Activated naive CD4-positive, alpha-beta T cell treated with anti-CD3 and anti-CD28 coated beads, Interleukin-2, amount 50 U/mL, for 72 hours (primary cell): ENCODE measurements at places on chromosomes 2 and 18. TPM values are rescaled to one million over a fixed set of nuclear protein-coding genes. Genes with fewer than 3 reads are reported as not detected.

DNA sequence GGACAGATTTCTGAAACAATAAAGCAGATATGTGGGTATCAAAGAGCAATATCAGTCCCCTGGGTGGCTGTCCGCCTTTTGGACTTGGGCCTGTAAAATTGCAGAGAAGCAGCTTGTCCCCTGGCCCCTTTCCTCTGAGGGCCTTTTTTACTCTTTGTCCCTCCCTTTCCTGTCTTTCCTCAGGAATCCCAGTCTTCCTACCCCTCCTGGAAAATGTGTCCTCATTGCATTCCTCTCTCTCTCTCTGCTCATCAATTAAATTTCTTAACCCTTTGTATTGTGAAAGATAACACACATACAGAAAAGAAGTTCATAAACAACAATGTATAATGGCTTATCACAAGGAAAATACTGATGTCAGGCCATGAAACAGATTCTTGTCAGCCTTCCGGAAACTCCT lies 3.0 kb upstream of the GRB14 start:
- no peak for DNase-seq

Gene NXPH2
- not detected for total RNA-seq

Gene RAB31
- total RNA-seq = 0.36 TPM

DNA sequence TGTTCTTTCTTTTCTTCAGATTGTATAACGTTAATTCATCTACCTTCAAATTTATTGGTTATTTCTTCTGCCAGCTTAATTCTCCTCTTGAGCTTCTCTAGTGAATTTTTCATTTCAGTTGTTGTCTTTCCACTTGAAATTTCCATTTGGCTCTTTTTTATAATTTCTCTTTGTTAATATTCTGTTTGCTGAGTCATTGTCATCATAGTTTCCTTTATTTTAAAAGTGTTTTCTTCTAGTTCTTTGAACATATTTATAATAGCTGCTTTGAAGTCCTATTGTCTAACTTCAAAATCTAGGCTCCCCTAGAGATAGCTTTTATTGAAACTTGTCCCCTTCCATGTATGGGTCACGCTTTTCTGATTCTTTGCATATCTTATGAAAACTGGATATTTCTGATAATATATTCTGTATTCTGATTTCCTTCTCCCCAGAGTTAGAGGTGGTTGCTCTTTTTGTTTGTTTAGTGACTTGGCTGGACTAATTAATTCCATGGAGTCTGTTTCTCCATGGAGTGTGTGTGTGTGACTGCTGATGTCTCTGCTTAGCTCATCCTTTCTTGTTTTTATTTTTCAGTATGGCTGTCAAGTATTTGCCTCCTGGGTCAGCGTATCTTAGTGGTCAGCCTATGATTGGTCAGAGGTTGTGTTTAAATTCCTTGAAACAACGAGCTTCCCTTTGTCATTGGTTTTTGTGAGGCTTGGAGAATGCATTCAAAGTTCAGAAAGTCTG lies 47.6 kb downstream of the DIS3L2 start:
- no peak for DNase-seq

- no peak for DNase-seq
Observed at GRCh38 chr2:44333994-44334393, 27.3 kb downstream of the PREPL start.

DNA sequence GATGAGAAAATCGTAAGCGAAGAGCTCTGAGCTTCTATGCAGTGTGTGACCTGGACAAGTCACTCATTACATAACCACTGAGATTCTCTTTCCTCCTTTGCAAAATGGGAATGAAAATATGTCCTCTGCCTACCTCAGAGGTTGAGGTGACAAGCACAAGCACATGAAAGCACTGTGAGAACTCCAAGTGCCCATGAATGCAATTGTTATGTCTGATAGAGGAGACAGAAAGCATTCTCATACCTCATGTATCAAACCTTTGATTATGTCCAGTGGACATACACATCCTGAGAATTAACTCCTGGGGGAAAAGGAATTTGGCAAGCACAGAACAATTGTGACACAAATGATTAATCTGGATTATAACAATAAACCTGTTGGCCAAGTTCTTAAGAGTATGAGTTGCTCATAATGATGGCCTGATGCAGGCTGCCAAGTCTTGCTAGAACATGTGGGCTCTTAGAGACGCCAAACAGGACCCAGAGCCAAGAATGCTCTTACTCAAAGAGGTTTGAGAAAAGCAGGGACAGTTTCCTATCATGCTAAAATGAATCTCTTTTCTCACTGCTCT lies 8.5 kb upstream of the RMDN2 start:
- no peak for DNase-seq

Gene PLB1
- 0.39 TPM for total RNA-seq

DNA sequence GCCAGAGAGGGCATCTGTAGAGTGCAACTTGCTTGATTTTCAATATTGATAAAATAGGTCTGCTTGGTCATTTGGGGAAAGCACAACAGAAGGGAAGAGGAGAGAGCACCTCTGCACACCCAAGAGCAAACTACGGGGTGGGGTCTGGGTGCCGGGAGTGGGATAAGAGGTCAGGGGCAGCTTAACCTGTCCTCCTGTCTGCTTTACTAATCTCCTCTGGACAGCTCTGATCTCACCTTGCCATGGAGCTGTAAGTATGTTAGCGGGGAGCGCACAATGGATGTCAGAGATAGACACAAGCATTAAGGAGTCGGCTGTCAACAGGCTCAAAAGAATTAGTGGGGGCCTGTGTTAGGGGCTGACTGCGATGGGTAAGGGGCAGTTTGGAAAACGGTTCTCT lies 328.7 kb downstream of the CYRIA start:
- no peak for DNase-seq

- DNase-seq = no peak
Observed at GRCh38 chr18:10182009-10182624, 268.3 kb downstream of the VAPA start.

Gene KIF1A
- total RNA-seq = 2.1 TPM

Gene MOGAT1
- total RNA-seq = not detected

- DNase-seq = no peak
Observed at GRCh38 chr2:10264506-10265328, 38.0 kb upstream of the HPCAL1 start.

GRCh38 chr2:53268086-53268485 lies 499.5 kb upstream of the CHAC2 start:
- DNase-seq = no peak
